CD14-positive monocyte (primary cell): ENCODE measurements at places on chromosomes 11 and 22.

DNA sequence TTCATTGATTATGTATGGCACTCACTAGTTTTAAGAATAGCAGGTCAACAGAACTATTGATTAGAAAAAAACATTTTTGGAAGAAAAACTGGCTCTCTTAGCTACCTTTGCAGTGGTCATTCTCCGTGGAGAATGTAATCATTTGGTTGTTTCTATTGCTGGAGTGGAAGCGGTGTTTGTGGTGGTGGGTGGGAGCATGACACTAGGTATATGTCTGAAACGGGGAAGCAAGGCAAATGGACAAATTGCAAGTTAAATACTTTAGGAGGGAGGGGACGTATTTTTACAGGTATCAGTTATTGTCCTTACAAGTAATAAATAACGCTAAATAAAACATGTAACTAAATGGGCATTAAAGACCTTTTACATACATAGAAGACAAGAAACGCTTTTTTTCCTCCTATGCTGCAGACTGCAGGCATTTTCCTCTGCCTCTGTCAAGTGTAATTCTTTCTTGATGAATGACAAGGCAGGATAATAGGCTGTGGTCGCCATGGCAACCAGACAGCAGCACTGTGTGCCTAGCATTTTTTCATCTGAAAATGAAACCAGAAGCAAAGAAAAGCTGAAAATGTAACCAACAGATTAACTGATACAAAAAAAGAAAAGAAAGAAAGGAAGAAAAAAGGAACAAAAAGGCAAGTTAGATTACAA lies 46.2 kb downstream of the BLID start:
- no peak for DNase-seq

- DNase-seq = no peak
Observed at GRCh38 chr11:108588287-108588686, 5.3 kb downstream of the EXPH5 start.

GRCh38 chr11:116171271-116172140 lies 601.3 kb downstream of the BUD13 start:
- DNase-seq = no peak

- no peak for DNase-seq
Observed at GRCh38 chr22:48362721-48363404, 1464.8 kb downstream of the BRD1 start.

- peak; percentile 37 for DNase-seq
Observed at GRCh38 chr11:20353829-20354434, 9.6 kb upstream of the HTATIP2 start.

DNA sequence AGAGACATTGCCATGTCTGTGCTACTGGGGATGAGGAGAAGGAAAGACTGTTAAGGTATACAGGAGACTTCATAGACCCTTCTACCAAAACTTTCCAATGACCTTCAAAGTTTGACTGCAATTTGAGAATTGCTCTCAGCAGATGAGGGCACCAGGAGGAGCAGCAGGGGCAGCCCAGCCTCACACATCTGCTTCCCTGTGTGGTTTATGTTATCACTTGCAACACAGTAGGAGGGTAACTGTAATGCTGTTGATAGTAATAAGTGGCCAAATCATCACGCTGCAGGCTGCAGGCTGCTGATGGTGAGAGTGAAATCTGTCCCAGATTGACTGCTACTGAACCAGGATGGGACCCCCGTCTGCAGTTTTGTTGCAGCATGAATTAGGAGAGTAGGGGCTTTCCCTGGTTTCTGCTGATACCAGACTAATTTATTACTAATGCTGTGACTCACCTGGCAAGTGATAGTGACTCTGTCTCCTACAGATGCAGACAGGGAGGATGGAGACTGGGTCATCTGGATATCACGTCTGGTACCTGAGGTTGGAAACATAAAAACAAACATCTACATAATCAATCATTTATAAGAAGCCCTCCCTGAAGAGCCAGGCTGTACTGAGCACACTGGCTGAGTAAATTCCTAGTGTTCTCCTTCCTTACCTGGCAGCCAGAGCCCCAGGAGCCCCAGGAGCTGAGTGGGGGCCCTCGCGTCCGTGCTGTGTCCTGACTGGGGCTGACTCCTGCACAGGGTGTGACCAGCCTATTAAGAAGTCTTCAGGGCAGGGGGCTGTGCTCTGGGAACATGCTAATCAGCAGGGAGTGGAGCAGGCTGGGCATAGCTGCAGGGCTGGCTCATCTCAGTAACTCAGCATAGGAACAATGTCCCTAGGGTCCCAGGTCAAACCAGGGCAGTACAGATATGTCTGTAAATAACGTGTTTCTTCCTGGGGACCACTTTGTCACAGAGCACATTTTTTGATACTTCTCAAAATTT lies 74.4 kb downstream of the GAB4 start:
- DNase-seq = no peak

- no peak for DNase-seq
Observed at GRCh38 chr11:120129570-120129969, 8.3 kb downstream of the TRIM29 start.

DNA sequence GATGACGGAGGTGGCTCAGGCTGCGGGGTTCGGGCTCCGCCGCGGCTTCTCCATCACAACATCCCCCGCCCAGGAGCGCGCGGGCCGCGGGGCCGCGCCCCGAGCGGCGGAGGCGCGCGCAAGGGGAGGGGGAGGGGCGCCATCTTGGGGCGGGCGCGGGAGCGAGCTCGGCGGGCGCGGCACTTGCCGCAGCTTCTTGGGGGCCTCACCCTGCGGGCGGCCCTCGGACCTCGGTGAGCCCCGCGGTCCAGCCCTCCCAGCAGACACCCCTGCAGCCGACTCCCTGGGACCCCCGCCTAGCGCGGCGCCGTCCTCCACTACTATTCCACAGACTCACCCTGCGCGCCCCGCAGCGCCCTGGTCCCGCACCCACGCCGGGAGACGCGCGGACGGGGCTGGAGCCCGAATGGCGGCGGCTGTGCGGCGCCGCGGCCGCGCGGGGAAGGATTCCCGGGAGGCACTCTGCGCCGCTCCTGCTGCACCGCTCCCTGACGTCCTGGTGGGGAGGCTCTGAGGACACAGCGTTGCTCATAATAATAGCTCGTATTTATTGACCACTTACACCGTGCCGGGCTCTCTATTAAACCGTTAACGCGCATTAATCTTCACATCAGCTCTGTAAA lies at the start of gene APBB1:
APBB1 (minus strand) TSS at position 86 of the 623 bp plus-strand sequence. CDS start 7,747 bp downstream, outside the sequence.
- DNase-seq = peak; percentile 22

GRCh38 chr11:107844041-107844440 lies 14.5 kb downstream of the SLC35F2 start:
- no peak for DNase-seq

GRCh38 chr11:93967944-93968343 lies 53.2 kb upstream of the HEPHL1 start:
- DNase-seq = no peak

DNA sequence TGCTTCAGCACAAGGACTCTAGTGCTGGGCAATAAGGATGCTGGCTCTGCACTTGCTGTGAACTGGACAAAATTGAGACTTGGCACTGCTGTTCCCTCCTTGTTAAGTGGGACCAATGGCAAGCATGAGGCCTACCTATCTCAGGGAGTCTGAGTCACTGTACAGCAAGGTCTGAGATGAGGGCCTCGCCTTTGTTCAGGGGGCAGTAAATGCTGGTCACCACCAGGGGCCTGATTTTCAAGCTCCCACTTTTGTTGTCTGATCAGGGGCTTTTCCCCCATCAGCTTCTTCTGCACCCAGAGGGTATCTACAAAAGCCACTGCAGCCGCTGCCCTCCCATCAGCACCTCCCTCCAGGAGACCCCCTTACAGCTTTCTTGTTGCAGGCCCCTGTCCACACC lies 22.8 kb downstream of the DHCR7 start:
- no peak for DNase-seq

GRCh38 chr11:42315267-42315666 lies 855.8 kb upstream of the LRRC4C start:
- no peak for DNase-seq

GRCh38 chr11:2798951-2799761 lies 86.4 kb downstream of the CDKN1C start:
- no peak for DNase-seq

GRCh38 chr11:92589512-92589911 lies 364.9 kb downstream of the FAT3 start:
- DNase-seq = no peak

DNA sequence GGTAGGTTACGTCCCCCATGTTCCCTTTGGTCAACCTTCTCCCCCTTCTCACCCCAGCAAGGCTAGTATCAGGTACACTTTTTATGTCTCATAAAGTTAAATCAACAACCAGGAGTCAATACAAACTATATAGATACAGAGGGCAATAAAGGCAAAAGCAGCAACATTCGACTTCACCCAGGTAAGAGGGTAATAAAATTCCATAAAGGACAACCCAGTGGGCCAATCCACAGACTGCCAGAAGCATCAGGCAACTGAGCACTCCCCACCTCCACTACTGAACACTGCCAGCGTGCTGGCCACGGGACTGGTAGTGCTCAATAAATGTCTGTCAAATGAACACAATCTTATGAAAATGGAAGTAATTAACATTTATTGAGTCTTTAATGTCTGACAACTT lies 5.1 kb upstream of the MS4A18 start:
- DNase-seq = no peak

- DNase-seq = no peak
Observed at GRCh38 chr22:50146439-50147238, 23.9 kb upstream of the PANX2 start.
